ENCODE measurements at places on chromosomes 11 and 22. TPM values are rescaled to one million over a fixed set of nuclear protein-coding genes. Genes with fewer than 3 reads are reported as not detected.

GRCh38 chr22:40341604-40342003 is 4.7 kb upstream of the ADSL start:
- DNase-seq: no peak

DNA sequence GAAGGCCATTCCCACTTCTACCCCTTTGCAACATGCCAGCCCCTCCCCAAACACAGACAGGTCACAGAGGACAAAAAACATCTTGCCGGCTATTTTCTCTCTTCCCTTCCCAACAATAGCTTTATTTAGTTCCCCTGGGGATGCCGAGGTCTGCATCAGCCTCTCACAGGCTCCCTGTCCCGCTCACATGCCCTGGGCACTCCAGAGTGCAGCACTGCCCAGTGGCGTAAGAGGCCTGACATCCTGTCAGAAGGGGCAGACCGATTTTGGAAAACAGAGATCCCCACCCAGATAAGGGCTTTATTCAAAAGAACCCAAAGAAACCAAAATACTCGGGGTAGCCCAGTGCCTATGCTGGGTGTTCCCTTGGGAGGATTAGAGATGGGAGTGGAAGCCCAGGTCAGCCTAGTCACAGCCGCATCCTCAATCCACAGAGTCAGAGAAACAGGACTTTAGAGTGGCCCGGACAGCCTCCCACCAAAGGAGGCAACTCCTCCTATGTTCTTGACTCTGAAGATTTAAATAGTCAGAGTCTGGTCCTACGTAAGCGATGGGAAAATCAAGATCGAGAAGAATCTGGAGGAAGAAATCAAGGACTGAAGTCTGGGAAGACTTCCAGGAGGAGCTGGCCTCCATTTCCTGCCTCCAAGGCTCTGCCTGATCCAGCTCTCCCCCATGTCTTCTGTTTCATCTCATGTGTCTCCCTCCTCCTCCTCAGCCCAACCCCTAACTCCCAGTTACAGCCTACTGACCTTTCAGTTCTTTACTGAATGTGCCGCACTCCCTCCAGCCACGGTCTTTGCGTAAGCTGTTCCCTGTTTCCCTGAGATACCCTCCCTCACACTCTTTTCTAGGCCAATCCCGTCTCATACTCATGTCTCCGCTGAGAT is 129.3 kb downstream of the FBXO7 start:
- no peak for DNase-seq

GRCh38 chr22:19098157-19098556 is 24.1 kb downstream of the DGCR2 start:
- peak; percentile 56 for DNase-seq

GRCh38 chr11:32849761-32850160 is 20.0 kb downstream of the PRRG4 start:
- DNase-seq: no peak

Gene FBXO7
- 57.0 TPM for polyA plus RNA-seq

Gene LRRC4C
- polyA plus RNA-seq: 0.26 TPM

Gene LARGE1
- 4.1 TPM for polyA plus RNA-seq

Gene CREB3L1
- 59.1 TPM for polyA plus RNA-seq

Gene FOLR1
- polyA plus RNA-seq: 8.3 TPM

Measured in pancreas (tissue), 10 donors.